ENCODE measurements at places on chromosomes 5 and 9.

DNA sequence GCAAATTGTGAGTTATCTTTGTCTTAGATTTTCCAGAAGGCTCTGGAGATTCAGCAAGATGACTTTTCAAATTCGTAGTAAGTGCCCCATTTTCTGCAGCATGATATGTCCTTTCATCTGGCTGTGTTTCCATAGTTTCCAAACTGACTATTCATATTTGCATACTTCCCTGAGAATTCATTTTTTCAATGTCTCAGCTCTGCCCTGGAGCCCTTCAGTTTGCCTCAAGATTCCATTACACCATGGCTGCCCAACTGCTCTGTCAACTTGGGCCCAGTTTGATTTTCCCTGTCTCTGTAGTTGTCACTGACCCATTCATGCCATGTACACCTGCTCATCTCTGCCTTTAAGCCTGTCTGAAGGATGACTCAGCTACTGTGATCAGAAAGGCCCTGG, 94.2 kb upstream of the RUSC2 start:
- DNase-seq = no peak

- DNase-seq = no peak
Observed at GRCh38 chr5:74251141-74252035, 389.1 kb downstream of the ENC1 start.

- no peak for DNase-seq
Observed at GRCh38 chr5:60945813-60946187, 795 bp downstream of the NDUFAF2 start.

DNA sequence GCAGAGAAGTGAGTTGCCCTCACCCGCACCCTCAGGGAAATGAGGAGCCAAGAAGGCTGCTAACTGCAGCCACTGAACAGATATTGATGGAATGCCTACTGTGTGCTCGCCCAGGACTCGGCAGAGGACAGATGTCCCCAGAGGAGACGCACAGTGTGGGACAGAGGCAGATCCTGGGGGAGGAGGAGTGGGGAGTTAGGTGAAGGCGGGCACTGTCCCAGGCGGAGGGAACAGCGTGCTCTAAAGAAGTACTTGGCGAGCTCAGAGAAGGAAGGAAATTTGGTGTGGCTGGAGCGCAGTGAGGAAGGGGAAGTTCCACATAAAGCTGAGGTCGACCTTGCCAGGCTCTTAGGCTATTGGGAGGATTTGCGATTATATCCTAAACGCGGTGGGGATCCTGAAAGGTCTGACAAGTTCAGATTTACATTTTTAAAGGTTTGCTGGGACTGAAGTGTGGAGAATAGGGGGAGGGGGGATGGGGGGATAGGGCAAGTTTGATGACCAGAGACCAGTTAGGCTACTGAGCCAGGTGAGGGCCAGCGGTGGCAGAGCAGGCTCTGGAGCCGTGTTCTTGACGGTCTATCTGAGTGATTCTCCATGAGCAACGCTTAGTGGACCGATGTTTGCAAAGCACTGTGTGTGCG, 23.6 kb upstream of the CERCAM start:
- no peak for DNase-seq

DNA sequence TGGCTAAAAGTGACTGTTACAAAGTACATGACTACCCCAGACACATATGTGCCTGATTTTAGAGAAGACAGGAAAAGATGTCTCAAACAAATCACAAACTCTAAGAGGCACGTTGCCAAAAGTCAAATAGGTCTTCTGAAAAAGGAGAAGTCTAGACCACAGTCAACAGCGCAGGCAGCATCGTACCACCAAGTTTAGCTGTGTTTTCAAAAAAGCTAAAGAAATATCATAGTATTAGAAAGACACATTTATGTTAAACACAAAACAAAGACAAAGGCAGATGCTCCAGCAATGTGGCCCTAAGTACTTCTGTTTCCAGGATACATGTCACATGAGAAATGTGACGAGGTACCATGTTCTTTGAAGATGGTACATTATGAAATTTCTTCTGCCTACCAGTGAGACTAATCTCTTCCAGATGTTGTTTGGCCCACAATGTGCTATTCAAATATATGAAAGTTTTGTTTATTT, 43.5 kb downstream of the LPAR1 start:
- no peak for DNase-seq

GRCh38 chr9:88574953-88575352, 40.0 kb downstream of the NXNL2 start:
- no peak for DNase-seq

DNA sequence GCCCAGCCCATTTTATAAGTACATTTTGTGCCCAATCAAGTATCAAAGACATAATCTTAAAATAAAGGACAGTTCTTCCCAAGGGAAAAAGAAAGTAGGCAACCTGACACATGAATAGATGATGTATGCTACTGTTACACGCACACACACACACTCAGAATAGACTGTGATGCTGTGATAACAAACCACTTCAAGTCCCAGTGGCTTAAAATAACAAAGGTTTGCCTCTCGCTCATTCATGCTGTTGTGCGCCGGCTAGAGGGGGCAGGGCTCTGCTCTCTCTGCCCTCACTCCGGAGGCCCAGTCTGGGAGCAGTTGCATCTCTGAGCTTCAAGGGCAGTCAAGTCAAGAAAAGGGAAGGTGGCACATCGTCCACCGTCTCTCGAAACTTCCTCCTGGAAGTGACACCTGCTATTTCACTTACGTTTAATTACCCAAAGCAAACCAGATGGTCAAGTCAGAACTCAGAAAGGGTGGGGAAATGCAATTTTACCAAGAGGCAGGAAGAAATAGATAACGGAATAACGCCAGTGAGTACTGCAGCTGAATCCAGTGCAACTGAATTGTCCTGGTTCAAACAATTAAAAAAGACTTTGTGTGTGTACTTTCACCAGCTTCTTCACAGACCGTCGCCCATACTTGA, 43.3 kb downstream of the ANKRD33B start:
- DNase-seq = no peak

Data from stimulated activated CD8-positive, alpha-beta memory T cell treated with anti-CD3 and anti-CD28 coated beads, Interleukin-7, amount 100 ng/mL, for 4 hours (primary cell).